ENCODE measurements at places on chromosomes 2 and 18.

GRCh38 chr2:125471963-125472362 lies 1184.0 kb upstream of the GYPC start:
- DNase-seq: peak; percentile 91

GRCh38 chr2:33126552-33126951 lies 179.8 kb downstream of the LTBP1 start:
- DNase-seq: no peak

- no peak for DNase-seq
Observed at GRCh38 chr2:69641887-69642708, 1.4 kb downstream of the AAK1 start.

DNA sequence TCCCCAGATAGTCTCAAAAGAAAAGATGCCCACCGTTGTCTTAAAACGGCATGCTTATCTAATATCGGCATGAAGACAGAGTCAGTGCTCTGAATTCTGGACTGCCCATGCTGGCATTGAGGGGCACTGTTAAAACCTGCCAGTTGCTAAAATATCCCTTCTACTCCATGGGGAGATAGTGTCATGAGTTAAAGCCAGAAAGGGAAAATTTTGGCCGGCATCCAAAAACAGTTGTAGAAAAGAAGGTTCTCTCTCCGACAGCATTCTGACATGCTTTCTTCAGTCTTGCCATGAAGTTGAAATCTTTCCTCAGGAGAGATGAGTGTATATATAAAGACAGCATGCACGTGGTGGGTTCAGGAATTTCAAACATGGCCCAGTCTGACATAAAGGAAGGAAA lies 401.3 kb upstream of the PIK3C3 start:
- DNase-seq: no peak

DNA sequence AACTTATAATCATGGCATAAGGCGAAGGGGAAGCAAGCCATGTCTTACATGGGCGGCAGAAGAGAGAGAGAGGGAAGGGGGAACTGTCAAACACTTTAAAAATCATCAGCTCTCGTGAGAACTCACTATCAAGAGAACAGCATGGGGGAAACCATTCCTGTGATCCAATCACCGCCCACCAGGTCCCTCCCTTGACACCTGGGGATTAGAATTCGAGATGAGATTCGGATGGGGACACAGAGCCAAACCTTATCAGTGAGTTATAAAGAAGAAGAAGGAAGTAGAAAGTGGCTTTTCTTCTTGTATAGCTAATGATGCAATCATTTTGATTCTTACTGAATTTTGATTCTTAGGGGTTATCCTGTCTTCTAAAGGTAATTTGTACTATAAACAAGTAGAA lies 51.4 kb downstream of the SMCHD1 start:
- DNase-seq: peak; percentile 78

- no peak for DNase-seq
Observed at GRCh38 chr2:31212659-31213600, 4.4 kb downstream of the CAPN14 start.

DNA sequence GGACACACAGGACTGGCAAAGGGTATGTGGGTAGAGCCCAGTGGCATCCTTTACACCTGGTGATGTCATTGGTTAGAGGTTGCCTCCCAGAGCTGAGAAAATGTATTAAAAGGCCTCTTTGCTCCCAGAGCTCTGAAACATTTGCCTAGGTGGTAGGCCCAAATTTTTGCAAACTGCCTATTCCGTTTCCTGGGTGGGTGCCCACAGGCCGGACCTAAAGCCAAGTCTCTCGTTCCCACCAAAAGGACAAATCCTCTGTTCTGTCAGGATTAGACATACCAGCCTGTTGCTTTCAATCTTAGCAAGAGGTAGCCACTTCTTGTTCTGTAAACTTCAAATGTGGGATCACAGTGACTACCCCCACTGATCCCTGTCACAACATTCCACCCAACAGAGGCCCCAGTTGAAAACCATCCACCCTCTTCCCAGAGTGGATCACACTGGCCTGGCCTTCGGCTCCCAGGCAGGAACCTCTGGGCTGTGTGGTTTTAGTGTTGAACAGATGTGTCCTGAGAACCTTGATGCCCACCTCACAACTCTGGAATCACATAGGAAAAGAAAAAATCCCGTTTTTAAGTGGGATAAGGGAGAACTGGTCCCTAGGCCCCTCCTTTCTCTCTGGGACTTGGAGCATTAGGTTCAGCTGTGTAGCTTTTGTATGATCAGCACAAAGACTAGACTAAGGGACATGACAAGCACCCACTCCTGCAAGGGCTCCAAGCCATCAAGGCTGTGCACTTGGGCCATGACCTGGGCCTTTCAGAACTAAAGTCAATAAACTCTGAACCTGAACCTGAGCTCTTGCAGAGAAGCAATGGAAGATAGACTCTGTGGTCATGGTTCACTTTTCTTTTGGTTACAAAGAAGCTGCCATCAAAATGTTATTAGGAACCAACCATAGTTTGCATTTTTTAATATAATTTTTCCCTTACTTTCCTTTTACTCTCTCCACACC lies 211.3 kb downstream of the CYP26B1 start:
- DNase-seq: no peak

GRCh38 chr2:217256251-217256650 lies 396.4 kb upstream of the TNP1 start:
- DNase-seq: no peak

- no peak for DNase-seq
Observed at GRCh38 chr2:175926272-175926671, 75.8 kb downstream of the LNPK start.
